Left ventricle myocardium inferior (tissue), 1 donor: ENCODE measurements at places on chromosomes 12 and 14.

GRCh38 chr14:71918955-71919354 is 13.3 kb upstream of the RGS6 start:
- no peak for DNase-seq

GRCh38 chr14:63155511-63156185 is 48.6 kb upstream of the RHOJ start:
- no peak for DNase-seq

DNA sequence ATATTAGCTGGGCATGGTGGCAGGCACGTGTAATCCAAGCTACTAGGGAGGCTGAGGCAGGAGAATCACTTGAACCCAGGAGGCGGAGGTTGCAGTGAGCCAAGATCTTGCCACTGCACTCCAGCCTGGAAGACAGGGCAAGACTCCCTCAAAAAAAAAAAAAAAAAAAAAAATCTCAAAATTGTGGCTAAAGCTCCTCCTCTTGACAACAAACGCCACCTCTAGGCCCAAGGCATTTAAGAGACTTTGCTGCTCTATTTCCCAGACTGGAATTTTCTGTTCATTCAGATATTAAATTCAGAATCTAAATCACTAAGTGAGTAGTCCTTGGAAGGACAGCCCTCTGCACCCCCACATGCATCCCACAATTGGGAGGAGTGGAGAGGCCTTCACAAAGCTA is 1.4 kb downstream of the ZFYVE1 start:
- DNase-seq = no peak

DNA sequence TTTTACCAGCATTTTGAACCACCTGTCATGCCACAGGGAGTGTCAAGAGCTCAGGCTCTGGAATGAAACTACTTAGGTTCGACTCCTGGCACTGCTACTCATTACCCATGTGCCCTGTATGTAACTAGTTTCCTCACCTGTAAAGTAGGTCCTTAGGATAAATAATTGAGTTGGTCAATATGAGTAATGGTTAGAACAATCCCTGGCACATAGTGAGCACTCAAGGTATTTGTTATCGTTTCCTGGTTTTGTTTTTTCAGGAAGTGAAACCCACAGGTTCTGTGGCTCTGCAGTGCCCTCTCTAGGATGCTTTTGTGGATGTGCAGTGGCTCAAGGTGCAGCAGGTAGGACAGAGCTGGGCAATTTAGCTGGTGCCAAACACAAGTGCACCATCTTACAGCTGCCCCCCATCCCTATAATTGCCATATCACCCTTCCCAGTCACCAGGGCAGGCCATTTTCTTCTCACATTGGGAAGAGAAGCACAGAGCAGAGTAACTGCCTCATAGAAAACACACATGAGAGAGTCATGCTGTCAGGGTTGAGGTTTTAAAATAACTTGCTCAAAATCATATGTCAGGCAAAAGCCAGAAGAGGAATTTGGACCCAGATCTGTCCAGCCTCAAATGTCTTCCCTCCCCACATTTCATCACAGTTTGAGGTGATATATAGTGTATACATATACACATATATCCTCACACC is 297.5 kb downstream of the RPAP3 start:
- no peak for DNase-seq

DNA sequence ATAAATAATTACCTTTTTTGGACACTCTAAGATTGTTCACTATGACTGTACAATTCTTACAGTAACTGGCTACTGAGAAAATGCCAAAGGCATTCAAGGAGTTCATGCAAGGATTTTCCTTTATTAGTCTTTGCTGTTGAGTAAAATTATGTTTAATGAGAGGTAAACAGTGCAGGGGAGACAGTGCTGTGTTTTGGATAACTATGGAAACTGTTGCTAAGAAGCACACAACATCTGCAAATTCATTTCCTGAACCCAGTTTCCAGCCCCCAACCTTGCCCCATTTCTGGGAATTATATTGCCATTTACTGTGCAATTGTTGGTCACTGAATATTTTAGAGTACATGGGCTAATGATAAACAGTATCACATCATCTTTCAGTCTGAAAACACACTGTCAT is 1005.8 kb downstream of the TRHDE start:
- no peak for DNase-seq

GRCh38 chr12:116792403-116792802 is 54.3 kb downstream of the RNFT2 start:
- DNase-seq = no peak

- DNase-seq = no peak
Measured at GRCh38 chr14:29955087-29955486, 27.4 kb upstream of the PRKD1 start.

DNA sequence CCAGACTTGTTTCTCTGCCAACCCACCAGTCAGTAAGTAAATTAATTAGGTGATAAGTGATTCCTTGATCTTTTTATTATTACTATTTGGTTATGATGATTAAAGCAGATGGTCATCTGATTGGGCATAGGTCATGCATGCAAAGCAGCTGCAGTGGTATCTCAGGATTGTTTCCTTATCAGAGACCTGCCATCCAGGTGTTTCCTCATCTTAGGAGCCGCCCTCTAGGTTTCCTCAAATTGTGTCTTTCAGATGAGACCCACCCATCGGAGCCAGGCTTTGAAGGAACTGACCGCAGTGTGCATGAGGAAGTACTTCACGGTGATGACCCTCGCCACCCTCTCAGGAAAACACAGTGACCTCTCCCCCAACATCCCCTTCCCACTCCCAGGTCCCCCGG is 63.3 kb downstream of the ZFP36L1 start:
- no peak for DNase-seq
